ENCODE measurements at places on chromosomes 1 and 21.
A peak's percentile ranks its signal among the peaks of the same experiment; 100 is the strongest.

- no peak for DNase-seq
Observed at GRCh38 chr1:185367218-185367617, 50.2 kb upstream of the IVNS1ABP start.

- DNase-seq = peak; percentile 82
Observed at GRCh38 chr1:18160290-18160942, 52.8 kb downstream of the IGSF21 start.

DNA sequence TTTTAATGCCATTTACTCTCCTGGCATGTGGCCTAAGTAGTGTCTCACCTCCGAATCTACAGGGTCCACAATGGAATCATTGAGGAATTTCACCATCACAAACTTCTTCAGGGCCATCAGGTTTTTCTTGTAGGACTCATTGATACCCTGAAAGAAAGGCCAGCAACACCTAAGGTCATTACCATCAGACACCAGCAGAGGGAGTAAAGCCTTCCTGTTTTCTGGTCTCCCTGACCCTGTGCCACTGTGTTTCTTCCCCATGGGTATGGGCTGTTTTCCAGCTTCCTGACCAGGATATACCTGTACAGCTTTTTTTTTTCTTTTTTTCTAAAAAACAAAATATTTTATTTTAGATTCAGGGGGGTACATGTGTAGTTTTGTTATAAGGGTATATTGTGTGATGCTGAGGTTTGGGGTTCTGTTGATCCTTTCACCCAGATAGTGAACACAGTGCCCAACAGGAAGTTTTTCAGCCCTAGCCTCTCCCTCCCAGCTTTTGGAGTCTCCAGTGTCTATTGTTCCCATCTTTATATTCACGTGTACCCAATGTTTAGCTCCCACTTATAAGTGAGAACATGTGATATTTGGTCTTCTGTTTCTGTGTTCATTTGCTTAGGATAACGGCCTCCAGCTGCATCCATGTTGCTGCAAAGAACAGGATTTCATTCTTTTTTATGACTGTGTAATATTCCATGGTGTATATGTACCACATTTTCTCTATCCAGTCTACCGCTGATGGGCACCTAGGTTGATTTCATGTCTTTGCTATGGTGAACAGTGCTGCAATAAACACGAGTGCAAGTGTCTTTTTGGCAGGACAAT, 18.3 kb downstream of the PPT1 start:
- DNase-seq = peak; percentile 88

GRCh38 chr1:66374561-66375111, 159.3 kb upstream of the SGIP1 start:
- DNase-seq = peak; percentile 92

DNA sequence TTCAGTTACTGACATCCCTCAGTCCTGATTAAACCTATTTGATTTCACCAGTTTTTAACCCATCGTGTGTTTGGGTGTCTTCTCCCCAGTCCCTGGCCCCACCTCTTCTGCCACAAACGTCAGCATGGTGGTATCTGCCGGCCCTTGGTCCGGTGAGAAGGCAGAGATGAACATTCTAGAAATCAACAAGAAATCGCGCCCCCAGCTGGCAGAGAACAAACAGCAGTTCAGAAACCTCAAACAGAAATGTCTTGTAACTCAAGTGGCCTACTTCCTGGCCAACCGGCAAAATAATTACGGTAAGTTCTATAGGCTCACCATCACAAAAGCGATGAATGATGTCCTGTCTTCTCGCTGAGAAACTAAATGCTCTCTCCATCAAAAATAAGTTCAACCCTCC, 28.7 kb downstream of the NBPF3 start:
- DNase-seq = peak; percentile 11

DNA sequence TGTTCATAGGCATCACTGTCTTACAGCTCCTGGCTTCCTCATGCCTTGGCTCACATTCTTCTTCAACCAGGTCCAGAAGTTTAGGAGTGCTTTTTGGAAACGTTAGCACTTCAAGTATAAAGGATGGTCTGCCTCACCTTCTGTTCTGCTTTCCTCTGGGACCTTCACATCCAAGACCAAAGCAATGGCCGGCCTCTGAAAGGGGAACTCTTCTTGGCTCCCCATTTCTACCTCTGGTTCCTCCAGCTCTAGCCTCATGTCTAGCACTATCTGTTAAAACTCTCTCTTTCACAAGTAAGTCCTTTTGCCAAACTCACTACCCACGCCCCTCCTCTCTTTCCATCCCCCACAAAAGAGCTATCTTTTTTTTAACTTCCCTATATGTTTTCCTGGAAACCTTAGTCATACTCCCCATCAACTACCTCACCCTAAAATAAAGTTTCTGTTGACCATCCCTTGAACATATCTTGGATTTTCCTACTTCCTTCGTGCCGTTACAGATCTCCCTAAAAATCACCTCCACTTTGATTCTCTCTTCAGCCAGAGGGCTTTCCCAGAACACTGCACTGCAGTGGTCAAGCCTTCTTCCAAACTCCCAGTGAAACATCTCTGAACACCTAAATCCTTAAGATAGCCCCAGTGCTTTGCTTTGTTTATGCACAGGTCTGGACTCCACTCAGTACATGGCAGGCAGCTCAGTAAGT, 7.9 kb downstream of the SORT1 start:
- DNase-seq = peak; percentile 87

GRCh38 chr1:3502641-3503524, 48.4 kb downstream of the ARHGEF16 start:
- no peak for DNase-seq

GRCh38 chr1:239918634-239919033, 173.0 kb upstream of the FMN2 start:
- no peak for DNase-seq

- no peak for DNase-seq
Observed at GRCh38 chr1:155472491-155473083, 90.0 kb downstream of the ASH1L start.
